ENCODE measurements at places on chromosomes 4 and X.

- no peak for DNase-seq
Observed at GRCh38 chr4:24850674-24851073, 55.3 kb downstream of the SOD3 start.

DNA sequence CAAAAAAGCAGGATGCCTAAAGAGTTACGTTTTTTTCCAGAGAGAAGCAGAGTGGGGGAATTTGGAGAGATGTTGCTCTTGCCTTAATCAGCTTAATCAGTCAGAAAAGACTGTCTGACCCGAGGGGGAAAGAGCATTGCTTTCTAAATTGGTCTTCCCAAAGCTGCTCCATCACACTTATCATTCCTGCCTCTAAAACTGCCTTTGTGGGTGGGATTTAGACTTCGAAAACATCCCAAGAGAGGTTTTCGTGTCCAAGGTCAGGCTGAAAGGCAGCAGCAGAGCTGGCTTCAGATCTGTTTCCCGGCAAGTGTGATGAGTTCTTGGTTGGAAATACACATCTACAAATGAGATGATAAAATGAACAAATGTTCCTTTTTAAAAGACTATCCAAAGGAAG lies 155.2 kb downstream of the SH2D1A start:
- no peak for DNase-seq

DNA sequence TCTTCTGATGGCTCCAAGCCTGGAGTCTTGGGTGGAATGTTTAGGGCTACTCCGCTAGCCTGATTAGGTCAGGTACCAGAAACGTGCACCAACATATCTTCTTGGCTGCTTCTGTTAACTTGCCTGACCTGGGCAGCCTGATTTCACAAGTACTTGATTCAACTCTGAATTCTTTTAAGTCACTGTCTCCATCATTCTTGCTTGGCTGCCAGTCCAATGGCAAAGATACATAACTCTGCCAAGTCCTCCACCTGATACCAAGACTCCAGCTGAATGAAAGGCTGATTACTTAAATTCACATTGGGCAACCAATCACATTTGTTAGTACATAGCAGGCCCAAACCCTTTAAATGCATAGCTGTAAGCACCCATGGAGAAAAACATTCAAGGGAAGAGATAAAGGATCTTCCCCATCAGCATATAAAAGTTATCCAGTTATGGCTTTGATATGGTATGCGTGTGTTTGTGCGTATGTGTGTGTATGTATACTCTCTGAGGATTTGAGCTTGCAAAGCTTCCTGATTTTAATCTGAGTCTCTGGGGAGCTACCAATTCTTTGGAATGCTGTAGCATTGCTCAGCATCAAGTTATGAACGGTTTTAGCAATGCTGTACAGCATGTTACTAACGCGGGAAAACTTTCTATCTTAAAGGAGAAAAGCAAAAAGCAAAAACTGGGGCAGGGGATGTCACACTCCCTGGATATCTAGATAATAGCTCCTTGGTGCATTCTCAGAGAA lies 917.2 kb downstream of the DMD start:
- DNase-seq = no peak

DNA sequence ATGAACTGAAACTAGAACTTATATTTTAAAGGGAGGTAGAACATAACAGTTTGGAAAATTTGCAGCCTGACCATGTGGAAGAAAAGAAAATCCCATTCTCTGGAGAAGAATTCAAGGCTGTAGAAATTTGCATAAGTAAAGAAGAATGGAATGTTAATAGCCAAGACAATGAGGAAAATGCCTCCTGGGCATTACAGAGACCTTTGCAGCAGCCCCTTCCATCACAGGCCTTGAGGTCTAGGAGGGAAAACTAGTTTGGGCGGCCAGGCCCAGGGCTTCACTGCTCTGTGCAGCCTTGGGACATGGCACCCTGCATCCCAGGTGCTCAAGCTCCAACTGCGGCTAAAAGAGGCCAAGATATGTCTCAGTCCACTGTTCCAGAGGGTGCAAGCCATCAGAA lies 1506.8 kb downstream of the PCDH18 start:
- DNase-seq = no peak

- DNase-seq = no peak
Observed at GRCh38 chrX:101550362-101550750, at the start of gene ARMCX1. ARMCX1 (plus strand) TSS chrX:101550547; CDS start chrX:101552931, 2,384 bp downstream.

DNA sequence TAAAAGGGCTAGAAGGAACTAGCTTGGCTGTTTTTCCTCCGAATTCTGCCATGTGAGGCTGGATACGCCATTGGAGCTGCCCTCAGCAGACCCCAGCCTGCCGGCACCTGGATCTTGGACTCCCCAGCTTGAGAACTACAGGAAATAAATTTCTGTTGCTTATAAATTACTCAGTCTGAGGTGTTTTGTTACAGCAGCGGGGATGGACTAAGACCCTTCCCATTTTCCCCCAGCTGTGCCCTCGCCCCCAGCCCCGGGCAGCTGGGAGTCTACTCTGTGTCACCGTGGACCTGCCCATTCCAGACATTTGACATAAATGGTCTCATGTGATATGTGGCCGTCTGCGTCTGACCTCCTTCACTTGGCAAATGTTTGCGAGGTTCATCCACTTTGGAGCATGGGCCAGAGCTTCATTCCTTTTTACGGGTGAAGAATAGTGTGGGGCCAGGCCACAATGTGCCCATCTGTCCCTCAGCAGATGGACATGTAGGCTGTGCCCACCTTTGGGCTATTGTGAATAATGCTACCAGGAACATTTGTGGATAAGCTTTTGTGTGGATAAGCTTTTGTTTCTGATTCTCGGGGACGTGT lies 30.7 kb upstream of the SPON2 start:
- DNase-seq = no peak

- DNase-seq = no peak
Observed at GRCh38 chr4:76058302-76058701, 16.2 kb upstream of the ART3 start.

GRCh38 chr4:21885241-21885640 lies 63.3 kb downstream of the KCNIP4 start:
- no peak for DNase-seq

DNA sequence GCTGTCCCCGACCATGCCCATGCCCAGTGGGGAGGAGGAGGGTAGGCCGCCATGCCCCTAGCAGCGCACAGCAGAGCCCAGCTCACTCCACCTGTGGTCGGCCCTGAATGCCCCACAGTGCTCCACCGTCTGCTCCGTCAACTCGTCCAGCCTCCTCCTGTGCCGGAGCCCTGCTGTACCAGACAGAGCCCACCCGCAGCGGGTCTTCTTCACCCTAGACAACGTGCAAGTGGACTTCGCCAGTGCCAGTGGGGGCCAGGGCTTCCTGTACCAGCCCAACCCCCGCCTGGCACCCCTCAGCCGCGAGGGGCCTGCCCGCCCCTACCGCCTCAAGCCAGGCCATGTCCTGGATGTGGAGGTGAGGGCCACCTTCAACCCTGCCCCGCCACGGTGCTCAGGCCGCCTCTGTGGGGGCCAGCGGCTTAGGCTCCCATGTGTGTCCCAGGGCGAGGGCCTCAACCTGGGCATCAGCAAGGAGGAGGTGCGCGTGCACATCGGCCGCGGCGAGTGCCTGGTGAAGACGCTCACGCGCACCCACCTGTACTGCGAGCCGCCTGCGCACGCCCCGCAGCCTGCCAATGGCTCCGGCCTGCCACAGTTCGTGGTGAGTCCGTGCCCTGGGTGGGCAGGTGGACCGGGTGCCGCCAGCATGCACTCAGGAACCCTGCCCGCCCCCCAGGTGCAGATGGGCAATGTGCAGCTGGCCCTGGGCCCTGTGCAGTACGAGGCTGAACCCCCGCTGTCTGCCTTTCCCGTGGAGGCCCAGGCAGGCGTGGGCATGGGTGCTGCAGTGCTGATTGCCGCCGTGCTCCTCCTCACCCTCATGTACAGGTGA lies 6.9 kb upstream of the SRPK3 start:
- no peak for DNase-seq

GRCh38 chr4:107863416-107863815 lies 38.7 kb downstream of the SGMS2 start:
- DNase-seq = no peak

- DNase-seq = peak; percentile 14
Observed at GRCh38 chr4:89308161-89308500, 531 bp upstream of the GPRIN3 start.

- no peak for DNase-seq
Observed at GRCh38 chr4:105184316-105184980, 37.8 kb downstream of the TET2 start.

- DNase-seq = no peak
Observed at GRCh38 chr4:81550388-81550859, 78.7 kb upstream of the RASGEF1B start.

DNA sequence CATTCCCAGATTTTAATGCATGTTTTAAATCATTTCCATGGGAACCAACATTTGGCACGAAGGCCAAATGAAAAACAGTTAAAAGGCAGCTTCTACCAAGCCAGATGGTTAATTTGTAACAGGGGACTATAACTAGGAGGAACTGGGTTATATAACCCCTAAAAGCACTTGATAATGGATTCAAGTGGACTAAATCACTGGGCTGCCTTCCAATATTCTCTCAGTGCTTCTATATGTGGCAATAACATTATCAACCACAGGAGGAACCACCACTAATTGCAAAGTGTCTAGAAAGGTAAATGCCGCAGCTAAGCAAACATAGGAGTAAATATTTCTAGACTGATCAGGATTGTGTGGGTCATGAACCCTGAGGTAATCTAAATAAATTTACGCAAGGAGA lies 391.5 kb downstream of the UBE2NL start:
- DNase-seq = no peak

DNA sequence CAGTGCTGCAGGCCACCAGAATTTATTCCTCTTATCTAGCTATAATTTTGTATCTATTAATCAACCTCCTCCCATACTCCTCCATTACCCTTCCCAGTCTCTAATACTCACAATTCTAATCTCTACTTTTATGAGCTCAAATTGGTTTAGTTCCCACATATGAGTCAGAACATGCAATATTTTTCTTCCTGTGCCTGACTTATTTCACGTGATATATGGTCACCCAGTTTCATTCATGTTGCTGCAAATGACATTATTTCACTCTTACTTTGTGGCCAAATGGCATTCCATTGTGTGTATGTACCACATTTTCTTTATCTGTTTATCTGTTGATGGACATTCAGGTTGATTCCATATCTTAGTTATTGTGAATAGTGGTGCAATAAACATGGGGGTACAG lies 483.5 kb downstream of the ACTRT1 start:
- no peak for DNase-seq

Data from effector memory CD4-positive, alpha-beta T cell (primary cell).